Esophagus squamous epithelium (tissue), 5 donors: ENCODE measurements at places on chromosomes 16 and 17. TPM values are rescaled to one million over a fixed set of nuclear protein-coding genes. Genes with fewer than 3 reads are reported as not detected.

DNA sequence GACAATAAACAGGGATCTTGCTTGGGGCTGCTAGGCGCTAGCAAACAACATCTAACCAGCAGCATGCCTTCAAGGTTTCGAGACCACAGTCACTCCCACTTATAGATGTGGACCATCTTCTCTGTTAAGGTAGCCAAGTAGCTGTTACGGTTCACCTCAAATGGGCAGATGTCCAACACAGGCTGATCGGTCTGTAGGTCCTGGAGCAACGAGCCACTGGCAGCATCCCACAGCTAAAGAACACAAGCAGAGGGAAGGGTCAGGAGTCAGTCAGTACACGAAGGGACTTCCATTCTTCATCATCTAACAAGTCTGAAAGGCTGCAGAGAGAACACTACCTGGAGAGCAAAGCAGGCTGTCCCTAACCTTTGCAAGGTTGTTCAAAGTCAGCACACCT lies 16.9 kb upstream of the GLG1 start:
- H3K36me3 ChIP-seq = peaks cover 25% of the 10 kb centered on the region
- no peak for DNase-seq
- no peak overlapping the region for H3K4me3 ChIP-seq
- no peaks in the 10 kb centered on the region for H3K27me3 ChIP-seq

GRCh38 chr17:58503866-58504265 lies 10.6 kb downstream of the MTMR4 start:
- H3K4me1 ChIP-seq = no peaks in the 10 kb centered on the region
- no peak for DNase-seq
- no peak overlapping the region for H3K4me3 ChIP-seq
- H3K27me3 ChIP-seq = no peaks in the 10 kb centered on the region
- no peak overlapping the region for H3K27ac ChIP-seq

- peaks cover 16% of the 10 kb centered on the region for H3K4me1 ChIP-seq
- H3K4me3 ChIP-seq = no peak overlapping the region
- no peaks in the 10 kb centered on the region for H3K27me3 ChIP-seq
- no peak overlapping the region for H3K27ac ChIP-seq
Measured at GRCh38 chr17:10155371-10156076, 42.9 kb downstream of the GAS7 start.

DNA sequence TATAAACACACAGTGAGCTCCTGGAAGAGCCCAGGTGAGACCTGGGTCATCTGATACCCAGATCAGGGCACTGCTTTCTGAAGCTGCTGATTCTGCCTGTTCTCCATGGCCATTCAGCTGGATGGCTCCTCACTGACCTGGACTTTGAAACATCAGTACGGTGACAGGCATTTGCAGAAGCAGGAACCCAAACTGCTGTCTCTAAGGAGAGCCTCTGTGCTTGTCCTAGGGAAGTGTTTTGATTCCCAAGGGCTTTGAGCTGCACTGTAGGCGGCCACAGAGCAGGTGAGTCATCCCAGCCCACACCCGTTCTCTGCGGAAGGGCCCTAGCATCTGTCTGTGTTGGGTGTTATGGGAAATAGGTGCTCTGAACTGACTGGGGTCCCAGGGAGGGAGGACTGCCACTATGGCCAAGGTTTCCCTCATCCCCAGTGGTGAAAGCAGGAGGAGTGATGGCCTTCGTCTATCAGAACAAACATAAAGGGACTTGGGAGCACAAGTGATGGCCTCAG lies 60.7 kb upstream of the ADCY9 start:
- H3K36me3 ChIP-seq = no peaks in the 10 kb centered on the region
- H3K4me1 ChIP-seq = peaks cover 13% of the 10 kb centered on the region
- DNase-seq = no peak
- H3K27ac ChIP-seq = peak overlapping the region; percentile 21

GRCh38 chr17:17142556-17142955 lies 63.6 kb downstream of the PLD6 start:
- no peak overlapping the region for H3K27ac ChIP-seq
- H3K36me3 ChIP-seq = peaks cover 40% of the 10 kb centered on the region
- DNase-seq = no peak
- no peaks in the 10 kb centered on the region for H3K27me3 ChIP-seq

DNA sequence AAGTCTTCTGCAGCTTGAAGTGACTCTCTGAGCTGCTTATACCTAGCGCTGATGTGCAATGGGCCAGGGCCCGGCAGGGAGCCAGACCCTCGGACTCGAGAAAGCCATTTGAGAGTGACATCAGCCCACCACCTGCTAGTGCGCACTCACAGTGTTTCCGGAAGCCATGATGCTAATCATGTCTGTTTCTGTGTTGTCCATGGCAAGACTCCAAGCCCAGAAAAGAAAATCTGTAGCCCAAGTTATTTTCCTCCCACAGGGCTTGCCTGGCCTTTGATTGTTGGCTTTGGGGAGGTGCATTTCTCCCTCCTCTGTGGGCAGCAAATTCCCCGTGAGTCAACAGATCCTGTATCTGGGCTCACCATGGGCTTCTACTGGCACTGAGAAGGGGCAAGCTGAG lies 1.8 kb upstream of the CDRT4 start:
- H3K4me1 ChIP-seq = peaks cover 5% of the 10 kb centered on the region
- no peaks in the 10 kb centered on the region for H3K36me3 ChIP-seq
- H3K27me3 ChIP-seq = no peaks in the 10 kb centered on the region
- no peak overlapping the region for H3K27ac ChIP-seq
- DNase-seq = no peak
- H3K4me3 ChIP-seq = no peak overlapping the region

DNA sequence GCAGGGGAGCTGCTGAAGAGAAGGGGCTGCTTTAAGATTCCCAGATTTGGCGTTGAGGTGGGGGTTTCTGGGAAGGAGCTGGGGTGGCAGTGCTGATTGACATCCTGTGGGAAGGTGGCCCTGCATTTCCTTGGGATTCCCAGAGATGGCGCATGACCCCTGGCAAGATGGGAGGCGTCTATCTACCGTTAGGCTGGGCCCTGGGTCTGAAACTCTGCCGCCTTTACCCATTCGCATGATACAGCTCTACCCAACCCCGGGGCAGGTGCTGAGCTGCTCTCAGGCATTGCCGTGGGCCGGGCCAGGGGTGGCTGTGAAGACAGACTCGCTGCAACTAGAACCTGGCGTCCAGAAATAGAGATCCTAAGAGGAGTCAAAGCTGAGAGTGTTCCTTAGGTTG lies 9.9 kb upstream of the MVD start:
- H3K36me3 ChIP-seq = no peaks in the 10 kb centered on the region
- no peaks in the 10 kb centered on the region for H3K4me1 ChIP-seq
- H3K27me3 ChIP-seq = no peaks in the 10 kb centered on the region
- no peak overlapping the region for H3K27ac ChIP-seq
- no peak for DNase-seq

EVPLL gene
- total RNA-seq = 11.1 TPM

LMF1 gene
- 13.3 TPM for total RNA-seq
